ENCODE measurements at places on chromosomes 7 and 10.

DNA sequence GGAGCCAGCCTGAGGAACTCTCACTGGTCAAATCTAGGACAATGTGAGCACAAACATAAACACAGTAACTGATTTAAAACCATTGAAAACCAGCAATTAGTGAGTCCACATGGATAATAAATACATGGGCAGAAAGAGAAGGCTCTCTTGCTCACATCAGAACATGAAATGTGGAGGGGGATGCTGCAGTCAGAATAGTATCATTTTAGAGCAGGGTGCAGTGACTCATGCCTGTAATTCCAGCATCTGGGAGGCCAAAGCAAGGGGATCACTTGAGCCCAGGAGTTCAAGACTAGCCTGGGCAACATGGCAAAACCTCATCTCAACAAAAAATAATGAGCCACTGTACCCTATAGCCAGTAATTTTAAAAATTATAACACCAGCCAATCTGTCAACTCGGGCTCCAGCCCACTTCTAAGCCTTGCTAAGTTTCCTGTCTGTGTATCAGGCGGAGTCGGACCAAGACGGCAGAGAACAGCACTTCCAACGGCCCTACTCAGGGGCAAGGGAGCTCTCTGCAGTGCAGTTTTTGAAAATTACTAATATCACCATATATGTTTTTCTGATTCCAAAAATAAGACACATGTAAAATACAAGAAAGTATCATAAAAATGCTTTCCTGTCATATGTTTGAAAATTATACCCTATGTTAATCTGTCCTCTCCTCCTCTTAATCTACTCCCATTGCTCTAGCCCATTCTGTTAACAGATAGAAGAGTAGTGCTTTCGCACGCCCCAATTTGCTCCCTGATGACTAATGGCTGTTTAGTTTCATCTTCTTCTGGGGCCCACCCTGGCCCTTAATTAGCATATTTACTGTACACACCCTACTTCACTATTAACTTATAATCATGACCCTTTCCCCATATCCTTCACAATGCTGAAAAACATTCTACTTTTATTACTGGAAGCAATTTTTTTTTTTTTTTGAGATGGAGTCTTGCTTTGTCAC lies 17.1 kb downstream of the URGCP start:
- DNase-seq: no peak

- no peak for DNase-seq
Measured at GRCh38 chr7:77811516-77812289, 13.1 kb downstream of the PHTF2 start.

DNA sequence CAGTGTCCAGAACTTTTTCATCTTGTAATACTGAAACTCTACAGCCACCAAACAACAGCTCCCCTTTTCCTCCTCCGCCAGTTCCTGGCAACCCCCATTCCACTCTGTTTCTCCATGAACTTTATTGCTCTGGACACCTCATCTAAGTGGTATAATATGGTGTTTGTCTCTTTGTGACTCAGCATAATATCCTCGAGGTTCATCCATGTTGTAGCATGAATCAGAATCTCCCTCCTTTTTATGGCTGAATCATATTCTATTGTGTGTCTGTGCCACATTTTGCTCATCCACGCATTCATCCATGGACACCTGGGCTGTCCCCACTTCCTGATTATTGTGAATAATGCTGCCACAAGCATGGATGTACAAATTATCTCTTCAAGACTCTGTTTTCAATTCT lies 124.4 kb upstream of the FGFR2 start:
- no peak for DNase-seq

DNA sequence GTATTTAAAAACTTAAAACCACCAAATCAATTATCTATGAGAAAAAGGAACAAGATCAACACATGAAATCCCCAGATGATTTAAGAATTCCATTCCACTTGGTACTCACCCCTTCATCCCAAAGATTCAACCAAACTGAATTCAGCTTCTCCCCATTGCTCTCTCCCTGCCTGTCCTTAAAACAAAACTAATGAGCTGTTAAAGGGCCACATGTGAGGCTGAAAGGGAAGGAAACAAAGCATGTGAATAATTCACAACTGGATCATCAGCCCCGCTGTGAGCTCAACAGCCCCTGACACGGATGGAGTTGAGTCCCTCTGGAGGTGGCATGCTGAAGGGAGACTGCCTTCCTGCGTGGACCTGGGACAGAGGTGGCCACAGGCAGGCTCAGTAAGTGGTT lies 32.9 kb downstream of the VOPP1 start:
- no peak for DNase-seq

DNA sequence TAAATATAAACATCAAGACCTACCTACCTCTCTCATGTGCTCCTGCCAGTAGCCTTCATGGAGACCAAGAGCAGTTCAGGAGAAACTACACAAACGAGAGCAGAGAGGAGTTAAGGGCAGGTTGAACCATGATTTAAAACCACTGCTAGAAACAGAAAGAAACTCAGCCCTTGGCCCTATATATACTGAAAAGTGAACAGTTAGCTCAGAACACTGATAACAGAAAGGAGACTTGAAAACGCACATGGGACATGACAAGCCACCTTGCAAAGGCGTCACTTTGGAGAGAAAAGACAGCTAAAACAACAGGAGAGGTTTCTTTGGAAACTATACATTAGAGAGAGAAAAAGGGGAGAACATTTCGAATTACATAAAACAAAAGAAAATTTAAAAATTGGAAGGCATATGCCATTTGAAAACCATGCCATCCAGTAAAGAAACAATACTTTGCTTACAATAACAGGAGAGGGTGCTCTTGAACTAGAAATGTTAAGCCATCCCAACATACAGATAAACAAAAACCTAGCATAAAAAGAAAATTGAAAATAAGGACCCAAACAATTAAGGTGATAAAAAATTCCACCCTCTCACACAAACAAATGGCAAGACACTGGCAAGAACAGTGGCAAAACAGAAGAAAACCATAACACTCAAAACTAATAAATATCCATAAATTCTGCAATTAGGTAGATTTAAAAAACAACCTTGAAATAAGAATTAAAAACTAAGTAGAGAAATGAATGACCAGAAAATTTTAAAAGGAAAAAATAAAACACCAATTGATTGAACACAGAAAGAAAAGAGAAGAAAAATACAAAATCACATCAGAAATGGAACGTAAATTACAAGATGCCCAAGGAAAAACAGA lies 232.7 kb downstream of the IMMP2L start:
- no peak for DNase-seq

Data from activated T-cell treated with anti-CD3 and anti-CD28 coated beads, Interleukin-2, amount 50 U/mL, for 24 hours (primary cell).